Upper lobe of right lung (tissue), 1 donor: ENCODE measurements at places on chromosomes 1 and 21. TPM values are rescaled to one million over a fixed set of nuclear protein-coding genes. Genes with fewer than 3 reads are reported as not detected.
A peak's percentile ranks its signal among the peaks of the same experiment; 100 is the strongest.

- DNase-seq, result no peak
These were observed at the start of gene FAAP20 for GRCh38 chr1:2194319-2194897. FAAP20 (minus strand) TSS chr1:2194772; CDS start chr1:2194749, 23 bp downstream.

DNA sequence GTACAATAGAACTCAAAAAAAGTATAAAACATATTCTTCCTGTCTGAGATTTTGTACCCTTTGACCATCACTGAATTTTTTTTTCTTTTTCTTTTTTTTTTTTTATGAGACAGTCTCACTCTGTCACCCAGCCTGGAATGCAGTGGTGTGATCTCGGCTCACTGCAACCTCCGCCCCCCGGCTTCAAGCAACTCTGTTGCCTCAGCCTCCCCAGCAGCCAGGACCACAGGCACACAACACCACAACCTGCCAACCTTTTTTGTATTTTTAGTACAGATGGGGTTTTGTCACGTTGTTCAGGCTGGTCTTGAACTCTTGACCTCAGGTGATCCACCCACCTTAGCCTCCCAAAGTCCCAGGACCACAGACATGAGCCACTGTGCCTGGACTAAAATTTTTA lies 10.4 kb downstream of the SDCCAG8 start:
- no peak for DNase-seq

DNA sequence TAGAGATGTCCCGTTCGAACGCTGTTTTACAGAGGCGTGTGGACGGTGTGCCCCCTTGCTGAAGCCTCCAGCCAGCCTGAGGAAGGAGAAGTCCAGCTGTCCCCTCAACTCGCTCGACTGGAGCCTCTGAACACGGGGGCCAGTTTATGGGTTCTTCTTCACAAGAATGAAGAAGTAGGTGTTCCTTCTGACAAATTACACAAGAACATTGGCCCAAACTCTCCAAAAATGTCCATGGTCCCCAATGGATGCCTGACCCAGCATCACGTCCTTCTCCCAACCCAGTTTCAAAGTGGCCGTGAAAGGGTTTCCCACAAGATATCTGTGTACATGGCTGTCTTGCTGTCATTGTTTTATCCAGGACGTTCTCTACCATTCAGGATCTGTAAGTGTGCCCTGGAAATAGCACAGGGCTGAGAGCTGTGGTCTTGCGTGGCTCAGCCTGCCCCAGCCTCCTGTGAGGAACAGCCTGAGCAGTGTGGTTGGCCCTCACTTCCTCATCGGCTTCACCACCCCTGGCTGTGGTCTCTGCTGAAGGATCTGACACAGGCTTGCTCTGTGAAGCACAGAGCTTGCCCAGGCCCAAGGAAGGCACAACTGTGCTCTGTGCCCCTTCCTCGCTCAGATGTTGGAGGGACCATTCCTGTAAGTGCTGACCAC lies 1.0 kb upstream of the S100B start:
- DNase-seq, result peak; percentile 74

- DNase-seq, result peak; percentile 26
These were observed 350.5 kb upstream of the VAMP3 start for GRCh38 chr1:7420470-7421100.

- no peak for DNase-seq
These were observed 416.6 kb downstream of the RWDD3 start for GRCh38 chr1:95650631-95651030.

DNA sequence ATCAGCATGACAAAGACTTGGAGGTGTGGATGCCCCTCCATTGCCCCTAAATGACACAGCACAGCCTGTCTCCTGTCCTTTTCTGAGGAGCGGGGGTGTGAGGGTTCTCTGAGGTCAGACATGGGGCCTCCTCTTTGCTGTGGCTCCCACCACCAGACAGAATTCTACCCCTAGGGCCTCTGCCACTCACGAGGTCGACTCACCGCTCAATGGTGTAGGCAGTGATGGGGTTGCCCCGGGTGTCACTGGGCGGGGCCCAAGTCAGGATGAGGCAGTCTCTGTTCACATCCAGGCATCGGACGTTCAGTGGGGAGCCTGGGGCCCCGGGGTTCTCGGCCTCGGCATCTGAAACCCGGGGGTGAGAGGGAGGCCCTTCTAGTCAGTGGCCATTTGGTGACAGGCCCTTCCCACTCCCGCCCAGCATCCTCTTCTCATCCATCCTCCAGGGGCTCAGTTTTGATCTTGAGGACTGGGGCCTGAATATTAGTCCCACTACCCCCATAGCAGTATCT lies 19.9 kb downstream of the MYOM3 start:
- no peak for DNase-seq

DNA sequence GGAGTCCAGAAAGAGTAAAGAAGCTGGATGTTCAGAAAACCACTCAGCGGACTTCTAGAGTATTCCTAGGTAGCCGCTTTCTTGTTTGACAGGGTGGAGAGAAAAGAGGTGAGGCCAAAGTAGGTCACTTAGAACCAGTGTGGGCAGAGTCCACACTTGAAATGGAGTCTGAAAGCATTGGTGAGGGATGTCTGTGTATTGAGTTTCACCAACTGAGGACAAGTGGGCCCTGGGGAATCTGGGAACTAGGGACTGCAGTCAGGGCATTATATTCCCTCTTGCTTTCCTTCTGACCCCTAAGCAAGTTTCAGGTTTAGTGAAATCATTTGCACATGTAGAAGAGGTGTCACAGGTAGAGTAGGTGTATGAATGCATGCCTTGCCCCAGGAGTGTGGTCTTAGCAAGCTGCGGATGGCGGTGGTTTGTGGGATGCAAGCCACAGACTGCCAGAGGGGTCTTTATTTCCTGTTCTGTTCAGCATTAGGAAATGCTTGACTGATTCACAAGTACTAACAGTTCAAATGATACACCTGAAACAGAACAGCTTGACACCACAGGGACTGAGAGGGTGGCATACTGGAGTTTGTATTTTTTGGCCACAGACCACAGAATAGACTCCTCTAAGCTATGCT lies 1.1 kb upstream of the GNG12 start:
- DNase-seq, result no peak

GRCh38 chr1:213136190-213136917 lies 85.3 kb downstream of the RPS6KC1 start:
- no peak for DNase-seq

GRCh38 chr1:165928075-165928731 lies 100.8 kb downstream of the UCK2 start:
- DNase-seq, result no peak

- DNase-seq, result no peak
These were observed 7.4 kb upstream of the EFNA1 start for GRCh38 chr1:155120253-155120652.

DNA sequence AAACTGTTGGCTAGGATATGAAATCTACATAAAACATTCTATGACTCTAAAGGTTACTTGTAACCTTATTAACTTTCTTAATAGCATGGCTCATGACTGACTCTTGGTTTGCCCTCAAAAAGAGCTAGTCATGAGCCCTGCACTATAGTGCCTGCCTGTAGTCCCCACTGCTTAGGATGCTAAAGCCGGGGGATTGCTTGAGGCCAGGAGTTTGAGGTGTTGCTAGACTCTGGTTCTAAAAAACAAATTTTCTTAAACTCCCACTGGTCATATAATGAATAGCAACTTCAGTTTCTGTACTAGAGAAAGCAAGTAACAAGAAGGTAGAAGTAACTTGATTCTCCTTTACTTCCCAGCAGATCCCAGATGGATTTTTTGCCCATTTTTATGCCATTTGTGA lies 15.8 kb upstream of the NEXN start:
- no peak for DNase-seq

DNA sequence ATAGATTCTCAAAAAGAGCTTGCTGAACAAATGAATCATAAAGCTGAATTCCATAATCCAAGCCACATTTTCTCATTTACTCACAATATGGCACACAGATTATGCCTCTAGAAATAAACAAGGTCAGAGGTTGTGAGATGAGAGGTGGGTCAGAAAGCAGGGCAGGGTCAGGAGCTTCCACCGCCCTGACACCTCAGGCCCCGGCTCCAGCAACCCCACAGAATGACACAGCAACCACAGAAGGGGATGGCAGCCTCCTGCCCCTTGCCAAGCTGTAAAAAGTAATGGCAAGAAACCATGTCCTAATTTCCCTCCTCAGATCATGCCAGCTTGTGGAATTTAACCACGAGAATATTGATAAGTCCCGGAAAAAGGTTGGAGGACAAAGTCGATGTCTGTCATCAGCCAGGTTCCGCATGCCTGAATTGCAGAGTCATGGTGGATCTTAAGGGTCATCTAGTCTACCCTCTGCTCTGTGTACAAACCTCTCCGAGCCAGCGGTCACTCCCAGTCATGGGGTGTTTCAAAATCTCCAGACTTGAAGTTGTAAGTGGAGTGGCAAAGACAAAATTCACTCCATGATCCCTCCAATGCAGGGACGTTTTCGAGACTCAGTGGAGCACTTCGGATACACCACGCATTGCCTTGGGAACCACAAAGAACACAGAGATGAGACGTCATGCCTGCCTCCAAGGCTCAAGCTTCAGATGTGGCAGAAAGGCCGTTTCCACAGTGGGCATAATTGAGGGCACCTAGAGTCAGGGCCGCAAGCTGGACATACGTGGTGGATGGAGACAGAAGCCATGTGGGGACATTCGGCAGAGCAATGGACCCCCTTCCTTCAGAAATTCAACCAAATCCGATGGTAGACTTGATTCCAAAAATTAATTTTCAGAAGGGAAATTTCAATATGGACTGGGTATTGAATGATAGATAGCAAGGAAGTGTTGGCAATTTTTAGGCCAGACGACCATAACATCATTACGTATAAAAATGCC lies 254.0 kb downstream of the TOMM20 start:
- peak; percentile 73 for DNase-seq

DNA sequence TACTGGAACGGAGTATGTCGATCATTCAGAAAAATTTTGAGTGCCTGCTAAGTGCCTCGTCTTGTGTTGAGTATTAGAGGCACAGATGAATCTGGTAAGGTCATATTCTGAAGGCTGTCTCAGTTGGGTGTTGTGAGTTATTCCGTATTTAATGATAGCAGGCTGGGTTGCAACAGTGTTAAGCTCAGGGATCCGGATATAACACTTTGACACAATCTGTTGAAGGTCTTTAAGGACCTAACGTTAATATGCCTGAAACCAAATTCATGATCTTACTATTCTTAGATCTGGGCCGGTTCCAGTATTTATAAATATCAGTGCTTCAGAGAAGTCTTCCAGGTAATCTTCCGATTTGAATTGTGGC lies 555 bp downstream of the PRPF38A start:
- no peak for DNase-seq

GRCh38 chr1:116988908-116989307 lies 12.7 kb upstream of the CD101 start:
- no peak for DNase-seq

- DNase-seq, result peak; percentile 8
These were observed 14.4 kb downstream of the MAPKAPK2 start for GRCh38 chr1:206699000-206699586.

DNA sequence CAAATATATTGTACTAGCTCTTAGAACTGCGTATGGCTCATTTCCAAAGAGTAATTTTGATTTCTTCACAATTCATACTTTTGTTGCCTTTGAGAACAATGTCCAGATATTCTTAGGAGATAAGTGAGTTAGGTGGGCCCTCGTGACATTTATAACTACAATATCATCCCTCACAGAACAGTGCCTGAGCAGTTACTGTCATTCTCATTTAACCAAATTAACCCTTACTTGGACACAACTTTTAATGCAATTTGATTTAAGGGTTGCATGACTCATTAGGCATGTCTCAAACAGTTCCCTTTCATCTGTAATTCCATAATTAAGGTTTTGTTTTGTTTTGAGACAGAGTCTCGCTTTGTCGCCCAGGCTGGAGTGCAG lies 68.1 kb upstream of the DNAH14 start:
- DNase-seq, result no peak

GRCh38 chr1:18452550-18452949 lies 28.2 kb upstream of the KLHDC7A start:
- DNase-seq, result no peak

- no peak for DNase-seq
These were observed 479.0 kb downstream of the NPHP4 start for GRCh38 chr1:5513179-5513578.

- no peak for DNase-seq
These were observed 62.5 kb downstream of the OSBPL9 start for GRCh38 chr1:51679435-51679834.

DNA sequence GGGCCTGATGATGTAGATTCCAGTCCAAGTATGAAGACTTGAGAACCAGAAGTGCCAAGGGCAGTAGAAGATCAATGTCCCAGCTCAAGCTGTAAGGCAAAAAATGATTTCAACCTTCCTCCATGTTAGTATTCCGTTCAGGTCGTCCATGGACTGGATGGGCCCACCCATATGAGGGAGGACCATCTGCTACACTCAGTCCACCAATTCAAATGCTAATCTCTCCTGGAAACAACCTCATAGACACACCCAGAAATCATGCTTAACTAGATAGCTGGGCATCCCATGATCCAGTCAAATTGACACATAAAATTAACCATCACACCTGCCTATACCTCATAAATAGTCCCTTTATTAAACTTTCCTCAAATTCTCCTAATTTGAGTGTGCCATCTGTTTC lies 73.3 kb upstream of the NFASC start:
- no peak for DNase-seq

GRCh38 chr1:244659694-244660093 lies 6.8 kb downstream of the DESI2 start:
- no peak for DNase-seq

DNA sequence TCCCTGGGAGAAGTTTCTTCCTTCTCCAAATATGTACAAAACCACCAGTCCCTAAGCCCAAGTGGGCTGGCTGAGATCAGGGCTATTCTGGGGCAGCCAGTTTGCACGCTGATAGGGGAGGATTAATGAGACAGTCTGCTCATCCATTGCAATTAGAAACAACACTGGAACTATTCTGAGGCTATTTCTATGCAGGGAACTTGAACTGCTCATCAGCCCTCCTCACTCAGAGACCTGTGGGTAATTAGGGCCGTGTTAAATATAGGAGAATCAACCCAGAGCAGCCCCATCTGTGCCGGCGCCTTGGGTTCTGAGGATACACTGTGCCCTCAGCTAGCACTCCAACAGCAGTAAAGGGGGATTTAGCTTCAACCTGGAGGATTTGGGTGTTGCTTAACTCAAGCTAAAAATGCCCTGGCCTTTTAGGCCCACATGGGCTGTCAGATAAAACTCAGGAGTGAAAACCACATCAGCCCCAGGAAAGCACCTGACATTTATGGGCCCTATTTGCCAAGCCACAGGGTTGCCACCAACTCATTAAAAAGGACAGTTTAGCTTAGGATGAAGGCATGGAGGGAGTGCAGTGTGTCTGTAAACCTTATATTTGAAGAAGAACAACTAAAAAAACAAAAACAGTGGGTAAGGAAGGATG lies 53.9 kb downstream of the DUSP10 start:
- DNase-seq, result no peak

GRCh38 chr1:209648346-209648745 lies 3.9 kb downstream of the LAMB3 start:
- DNase-seq, result no peak

GRCh38 chr1:155192346-155193274 lies 15.1 kb downstream of the THBS3 start:
- DNase-seq, result peak; percentile 91

Gene ASAP3
- 35.9 TPM for total RNA-seq

Gene TMEM52
- total RNA-seq, result 1.5 TPM

Gene OR10J1
- not detected for total RNA-seq

Gene MARK1
- 2.3 TPM for total RNA-seq

Gene RASSF5
- total RNA-seq, result 37.6 TPM

Gene CNKSR1
- 21.6 TPM for total RNA-seq

Gene CCDC17
- 5.0 TPM for total RNA-seq

Gene ACKR1
- 146 TPM for total RNA-seq

Gene TEDDM1
- total RNA-seq, result not detected
